Activated CD4-positive, alpha-beta T cell treated with anti-CD3 and anti-CD28 coated beads, Interleukin-2, amount 50 U/mL, for 1 hour (primary cell): ENCODE measurements at places on chromosomes 4 and X.

- DNase-seq = no peak
These were observed 41.0 kb downstream of the TXLNG start for GRCh38 chrX:16827225-16827624.

DNA sequence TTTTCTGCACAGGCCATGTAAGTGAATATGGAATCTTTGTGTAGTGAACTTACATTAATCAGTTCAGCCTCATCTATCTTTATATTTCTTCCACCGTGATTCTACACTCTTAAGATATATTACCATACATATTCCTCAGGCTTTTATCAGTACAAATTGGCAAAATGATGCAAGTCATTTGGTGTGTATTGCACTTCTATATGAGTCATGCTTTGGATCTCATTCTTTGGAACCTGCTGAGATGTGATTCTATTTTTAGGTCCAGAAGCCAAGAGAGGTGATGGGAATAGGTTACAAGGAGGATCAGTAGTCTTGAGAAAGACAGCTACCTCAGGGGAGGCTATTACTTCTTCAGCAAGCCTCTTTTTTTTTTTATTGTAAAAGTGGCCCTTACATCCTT is 204.4 kb downstream of the ZNF330 start:
- DNase-seq = no peak

DNA sequence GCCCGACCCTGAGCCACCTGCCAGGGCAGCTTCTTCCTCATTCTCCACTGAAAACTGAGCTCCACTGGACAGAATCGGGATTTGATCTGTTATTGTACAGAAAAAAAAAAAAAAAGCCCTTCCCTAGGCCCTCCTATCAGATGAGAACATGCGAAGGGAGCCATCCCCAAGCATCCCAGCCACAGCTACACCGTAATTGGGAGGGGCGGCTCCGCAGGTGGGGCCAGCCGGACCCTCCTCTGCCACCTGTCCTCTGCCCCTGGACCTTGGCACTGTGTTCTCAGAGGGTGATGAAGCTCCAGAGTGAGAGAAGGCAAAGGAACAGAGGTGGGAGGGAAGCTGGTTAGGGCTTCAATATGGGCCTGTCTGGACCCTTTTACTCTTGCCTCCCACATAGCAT is 240.0 kb upstream of the PSAPL1 start:
- no peak for DNase-seq

DNA sequence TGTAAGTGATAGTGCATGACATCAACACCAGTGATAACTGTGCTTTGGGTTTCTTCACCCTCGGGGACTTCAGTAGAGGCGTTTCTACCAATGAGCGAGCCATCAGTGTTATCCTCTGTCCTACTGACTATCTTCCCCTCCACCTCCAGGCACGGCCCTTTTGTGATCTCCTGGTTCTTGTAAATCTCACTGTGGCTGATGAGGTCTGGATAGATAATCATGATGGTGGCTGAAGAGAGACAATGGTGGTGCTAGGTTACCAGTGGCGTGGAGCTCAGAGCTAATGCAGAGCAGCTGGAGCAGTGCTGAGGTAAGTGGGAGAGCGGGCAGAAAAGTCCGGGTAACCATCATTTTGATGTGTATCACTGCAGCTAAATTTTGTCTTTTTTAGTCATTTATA is 816.6 kb downstream of the GLUD2 start:
- no peak for DNase-seq

DNA sequence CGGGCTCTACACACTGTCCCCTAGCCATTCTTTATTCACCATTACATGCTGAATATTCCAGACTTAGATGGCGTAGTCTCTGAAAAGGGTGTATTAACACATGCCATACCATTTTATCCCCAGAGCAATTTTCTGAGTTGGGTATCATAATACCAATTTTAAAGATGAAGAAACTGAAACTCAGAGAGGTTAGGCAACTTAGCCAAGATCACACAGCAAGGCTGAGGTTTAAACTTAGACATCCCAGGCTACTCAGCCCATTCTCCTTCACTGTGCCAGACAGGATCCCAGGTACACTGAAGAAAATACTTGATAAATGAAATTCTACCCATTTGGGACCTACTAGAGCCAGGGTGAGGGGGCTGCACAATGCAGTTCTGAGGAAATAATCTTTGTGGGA is 67.4 kb upstream of the ARHGAP36 start:
- no peak for DNase-seq

GRCh38 chrX:130896802-130897501 is 6.1 kb downstream of the ENOX2 start:
- no peak for DNase-seq

GRCh38 chrX:8748855-8749254 is 16.9 kb upstream of the ANOS1 start:
- DNase-seq = no peak

GRCh38 chrX:24928114-24928513 is 87.7 kb downstream of the ARX start:
- no peak for DNase-seq

- DNase-seq = no peak
These were observed 64.8 kb upstream of the RAB33B start for GRCh38 chr4:139389102-139389501.

DNA sequence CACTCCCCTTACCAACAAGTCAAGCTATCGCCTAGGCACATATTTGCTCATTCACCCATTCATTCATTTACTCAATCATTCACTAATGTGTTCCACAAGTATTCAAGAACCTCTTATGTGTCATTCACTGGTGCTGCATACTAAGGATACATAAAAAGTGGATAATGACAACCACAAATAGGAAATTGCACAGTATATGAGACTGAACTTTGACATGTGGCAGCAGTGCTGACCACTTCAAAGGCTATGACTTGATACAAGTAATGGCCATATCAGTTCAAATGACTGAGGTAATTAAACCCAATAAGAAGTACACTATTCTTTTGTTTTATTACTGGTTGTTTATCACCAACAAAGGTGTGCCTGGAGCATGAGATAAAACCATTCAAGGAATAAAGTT is 282.5 kb downstream of the KLHL13 start:
- no peak for DNase-seq

DNA sequence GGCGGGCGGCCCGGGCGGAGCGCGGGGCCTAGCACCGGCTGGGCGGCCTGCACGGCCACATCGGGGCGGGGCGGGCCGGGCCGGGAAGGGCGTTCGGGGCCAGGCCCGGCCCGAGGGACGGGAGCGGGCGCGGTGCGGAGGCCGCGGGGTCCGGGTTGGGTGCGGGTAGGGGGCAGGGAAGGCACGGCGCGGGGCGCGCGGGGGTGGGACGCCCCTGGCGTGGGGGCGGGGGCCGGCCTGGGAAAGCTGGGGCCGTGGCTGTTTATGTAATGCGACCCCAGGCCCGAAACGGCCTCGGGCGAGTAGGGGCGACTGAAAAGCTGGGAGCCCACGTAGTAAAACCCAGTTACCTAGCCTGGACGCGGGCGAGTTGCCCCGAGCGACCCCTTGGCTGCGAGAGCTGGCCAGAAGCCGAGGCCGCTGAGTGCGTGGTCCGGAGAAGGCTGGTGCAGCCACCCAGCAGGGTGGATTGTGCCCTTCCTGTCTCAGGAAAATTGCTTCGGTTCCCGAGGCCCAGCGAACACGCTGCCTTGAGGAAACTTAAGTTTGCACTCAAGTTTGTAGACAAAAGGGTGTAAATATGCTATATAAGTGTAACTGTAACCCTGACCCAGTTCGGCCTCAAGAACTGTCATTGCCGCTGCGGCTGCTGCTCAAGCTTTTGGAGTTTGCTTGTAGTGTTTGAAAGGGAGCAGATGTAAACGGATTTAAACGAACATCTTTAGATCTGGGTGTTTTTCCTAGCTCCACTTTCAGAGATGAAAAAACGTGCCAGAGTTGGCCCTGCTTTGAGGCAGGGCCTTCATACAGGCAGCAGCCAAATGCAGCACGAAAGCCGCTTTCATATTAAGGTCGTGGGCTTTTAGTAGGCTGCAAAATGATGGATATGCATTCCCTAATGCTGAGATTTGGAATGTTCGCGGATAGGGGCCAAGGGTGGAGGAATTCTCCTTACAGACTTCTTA is 674 bp downstream of the SEC24B start:
- DNase-seq = no peak

- DNase-seq = no peak
These were observed 289.7 kb upstream of the GRID2 start for GRCh38 chr4:92014067-92014466.

DNA sequence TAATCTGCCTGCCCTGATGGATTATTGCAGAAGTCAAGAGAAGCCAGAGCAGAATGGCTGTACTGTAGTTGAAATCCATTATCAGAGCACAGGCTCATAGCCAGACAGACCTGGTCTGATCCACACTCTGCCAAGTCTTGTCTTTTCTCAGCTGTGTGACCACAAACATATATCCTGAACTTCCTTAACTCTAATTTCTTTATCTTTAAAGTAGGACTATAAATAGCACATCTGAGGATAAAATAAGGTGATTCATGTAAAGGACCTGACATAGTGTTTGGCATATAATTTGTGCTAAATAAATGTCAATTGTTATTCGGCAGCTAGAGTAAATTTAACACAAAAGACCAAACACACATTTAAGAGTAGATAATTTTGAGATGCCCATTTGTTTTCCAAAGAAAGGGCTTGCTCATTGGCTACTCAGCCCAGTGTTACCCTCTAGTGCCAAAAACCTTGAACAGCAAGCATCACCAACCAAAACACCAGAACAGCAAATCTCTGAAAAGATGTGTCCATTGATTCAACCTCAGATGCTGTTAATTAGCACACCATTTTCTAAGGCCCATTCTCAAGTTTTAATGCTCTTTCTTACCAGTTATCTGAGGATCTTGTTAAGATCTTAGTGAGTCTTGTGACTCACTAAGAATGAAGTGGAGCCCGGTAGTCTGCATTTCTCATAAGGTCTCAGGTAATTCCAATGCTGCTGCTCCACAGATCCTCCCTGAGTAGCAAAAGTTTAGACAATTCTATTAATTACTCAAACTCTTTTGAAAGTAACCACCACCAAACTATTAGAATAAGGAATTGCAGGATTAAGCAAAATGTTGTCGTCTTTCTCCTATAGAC is 108.8 kb downstream of the HHIP start:
- no peak for DNase-seq

DNA sequence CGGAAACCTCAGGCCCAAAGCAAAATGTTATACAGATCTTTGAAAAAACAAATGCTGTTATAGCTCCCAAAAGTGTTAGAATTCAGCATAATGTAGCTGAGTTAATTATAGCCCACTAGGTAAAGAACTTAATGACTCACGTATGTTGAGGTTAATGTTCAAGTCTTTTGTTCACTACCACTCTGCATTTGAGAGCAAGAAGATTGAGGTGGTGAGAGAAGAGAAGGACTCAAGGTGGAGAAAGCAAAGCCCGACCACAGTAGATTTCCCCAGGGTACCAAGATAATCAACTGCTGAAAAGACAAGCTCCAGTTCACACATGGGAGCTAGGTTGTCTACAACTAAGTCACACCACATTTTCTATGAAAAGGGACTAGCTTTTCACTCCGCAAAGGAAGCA is 480.2 kb downstream of the DTHD1 start:
- no peak for DNase-seq
